Fibroblast of skin of abdomen (primary cell): ENCODE measurements at places on chromosomes 2 and 18.

DNA sequence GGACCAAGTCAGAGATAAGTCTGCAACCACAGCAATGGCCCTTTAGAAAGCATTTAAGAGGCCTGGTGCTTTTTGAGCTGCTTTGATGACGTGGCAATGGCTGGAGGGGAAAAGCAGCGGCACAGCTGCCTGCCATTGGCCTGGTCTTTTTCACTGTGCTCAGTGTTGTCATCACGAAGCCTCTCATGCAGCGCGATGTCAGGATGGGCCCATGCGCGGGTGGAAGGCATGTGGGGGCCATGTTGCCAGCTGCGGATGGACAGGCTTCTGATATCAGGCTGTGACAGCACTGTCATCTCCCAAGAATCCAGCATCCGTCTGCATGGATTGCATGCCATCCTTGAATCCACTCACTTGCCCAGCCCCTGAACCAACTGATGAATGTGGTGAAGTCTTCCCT lies 204.5 kb downstream of the ACKR3 start:
- no peak for DNase-seq

DNA sequence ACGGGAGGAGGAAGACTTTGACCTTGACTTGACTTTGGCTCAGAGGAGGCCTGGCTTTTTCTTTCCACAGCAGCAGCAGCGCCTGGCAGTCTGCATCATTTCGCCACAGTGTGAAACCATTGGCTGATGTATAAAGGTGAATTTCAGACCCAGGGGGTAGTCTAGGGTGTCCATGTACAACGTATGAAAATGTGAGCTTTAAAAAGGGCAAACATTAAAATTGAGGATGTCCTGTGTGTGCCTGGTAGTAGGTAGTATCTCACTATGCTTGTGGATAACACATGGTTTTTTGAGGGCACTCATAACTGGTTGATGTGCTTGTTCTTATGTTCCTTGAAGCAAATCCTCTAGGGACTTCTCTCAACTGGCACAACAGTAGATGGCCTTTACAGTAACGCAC lies 86.1 kb downstream of the LPIN1 start:
- no peak for DNase-seq

GRCh38 chr18:23970161-23971096 lies 44.1 kb upstream of the TTC39C start:
- no peak for DNase-seq

- no peak for DNase-seq
These were observed 119.3 kb upstream of the MSH2 start for GRCh38 chr2:47283659-47284058.

- DNase-seq = peak; percentile 35
These were observed 5.2 kb upstream of the C18orf63 start for GRCh38 chr18:74310411-74310810.

DNA sequence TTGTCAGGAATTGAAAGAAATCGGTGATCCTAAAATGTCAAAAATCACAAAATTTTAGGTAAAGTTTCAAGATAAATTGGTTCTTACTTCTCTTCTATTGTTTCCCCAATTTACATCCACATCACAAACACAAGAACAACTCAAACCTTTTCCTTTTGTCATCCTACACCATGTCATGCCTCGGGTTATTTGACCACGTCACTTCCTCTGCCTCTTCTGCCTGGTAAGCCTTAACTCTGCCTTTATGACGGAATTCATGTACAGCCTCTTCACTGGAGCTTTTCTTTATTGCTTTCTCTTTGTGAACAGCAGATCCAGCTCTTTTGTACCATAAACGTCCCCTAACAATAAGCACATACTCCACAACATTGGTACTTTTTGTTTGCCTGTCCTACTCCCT lies 258.0 kb downstream of the DPP10 start:
- DNase-seq = no peak
